AG08396 (cell line): ENCODE measurements at places on chromosomes 5 and 9.

DNA sequence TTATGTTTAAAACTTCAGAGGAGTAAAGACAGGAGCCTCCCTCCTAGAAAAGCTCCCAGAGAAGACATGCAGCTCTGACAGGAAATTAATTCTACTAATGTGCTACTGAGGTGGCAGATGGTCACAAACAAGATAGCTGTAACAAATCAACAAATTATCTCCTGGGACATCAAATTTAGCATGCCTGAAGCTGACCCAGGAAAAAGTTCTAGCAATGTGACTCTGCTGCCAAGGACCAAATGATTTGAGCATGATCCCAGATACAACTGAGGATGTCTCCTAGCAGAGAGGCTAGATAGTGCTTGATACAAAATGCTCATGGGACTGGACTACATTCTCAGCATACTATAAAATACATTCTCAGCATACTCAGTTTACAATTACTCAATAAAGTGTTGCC is 413.5 kb upstream of the SMC2 start:
- no peak for DNase-seq

- no peak for DNase-seq
Measured at GRCh38 chr9:92035146-92035545, 80.1 kb downstream of the SPTLC1 start.

DNA sequence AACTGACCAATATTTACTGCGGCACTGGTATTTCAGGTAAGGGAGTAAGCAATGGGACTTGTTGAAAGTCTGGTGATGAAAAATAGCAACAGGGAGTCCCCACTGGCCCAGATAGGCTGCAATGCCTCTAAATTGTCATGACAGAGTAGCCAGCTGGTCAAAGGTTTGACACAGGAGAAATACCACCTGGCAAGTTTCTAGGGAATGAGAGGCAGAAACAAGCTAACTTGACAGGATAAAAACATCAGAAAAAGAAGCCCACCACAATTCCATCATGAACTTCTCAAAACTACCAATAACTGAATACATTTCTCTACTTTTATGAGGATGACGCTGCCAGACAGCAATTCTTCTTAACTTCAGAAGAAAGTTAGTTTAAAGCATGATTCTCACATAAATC is 99.8 kb downstream of the STRBP start:
- no peak for DNase-seq

- DNase-seq: no peak
Measured at GRCh38 chr5:180832638-180833068, 28.4 kb downstream of the ZFP62 start.

DNA sequence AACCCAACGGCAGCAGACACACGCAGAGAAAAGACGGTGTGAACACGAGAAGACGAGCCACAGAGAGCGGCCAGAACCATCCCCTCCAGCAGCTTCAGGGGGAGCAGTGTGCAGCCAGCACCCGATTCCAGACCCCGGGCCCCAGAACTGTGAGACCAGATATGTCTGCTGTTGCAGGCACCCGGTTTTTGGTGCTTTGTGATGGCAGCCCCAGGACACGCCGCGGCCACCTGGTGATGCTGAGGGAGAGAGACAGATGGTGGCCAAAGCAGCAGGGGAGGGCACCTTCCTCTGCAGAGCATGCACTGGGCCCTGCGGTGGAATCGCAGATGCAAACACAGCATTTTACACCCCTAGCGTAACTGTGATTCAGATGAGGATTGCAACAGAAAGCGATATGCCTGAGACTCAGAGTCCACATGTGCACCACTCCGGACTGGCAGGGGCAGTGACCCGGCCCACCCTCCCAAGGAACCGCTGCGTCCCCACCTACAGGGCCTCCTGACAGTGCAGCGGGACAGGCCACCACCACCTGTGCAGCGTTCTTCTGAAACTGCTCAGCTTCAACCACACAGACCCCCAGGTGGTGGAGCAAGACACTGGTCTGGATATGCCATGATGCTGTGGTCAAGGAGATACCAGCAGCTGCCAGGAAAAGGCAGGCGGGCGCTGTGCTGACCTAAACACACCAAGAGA is 24.0 kb downstream of the ZDHHC11B start:
- DNase-seq: no peak

DNA sequence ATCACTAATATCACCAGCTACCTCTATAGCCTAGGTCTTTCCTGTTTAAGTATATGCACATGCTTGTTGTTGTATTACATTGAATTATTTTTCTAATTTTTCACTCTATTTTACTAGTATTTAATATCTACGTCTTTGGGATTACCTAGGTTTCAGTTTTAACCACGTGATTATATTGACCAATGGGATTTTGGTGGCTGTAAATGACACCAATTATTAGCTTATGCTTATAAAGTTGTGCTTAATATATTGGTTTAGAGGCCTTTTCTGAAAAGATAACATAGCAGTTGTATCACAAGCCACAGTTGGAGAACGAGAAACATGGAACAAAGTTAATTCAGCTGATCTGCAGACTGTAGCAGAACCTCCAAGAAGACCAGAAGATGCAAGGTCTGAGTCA is 104.8 kb upstream of the PRDM9 start:
- no peak for DNase-seq

- DNase-seq: peak; percentile 16
Measured at GRCh38 chr5:39523821-39524220, 99.0 kb upstream of the DAB2 start.

DNA sequence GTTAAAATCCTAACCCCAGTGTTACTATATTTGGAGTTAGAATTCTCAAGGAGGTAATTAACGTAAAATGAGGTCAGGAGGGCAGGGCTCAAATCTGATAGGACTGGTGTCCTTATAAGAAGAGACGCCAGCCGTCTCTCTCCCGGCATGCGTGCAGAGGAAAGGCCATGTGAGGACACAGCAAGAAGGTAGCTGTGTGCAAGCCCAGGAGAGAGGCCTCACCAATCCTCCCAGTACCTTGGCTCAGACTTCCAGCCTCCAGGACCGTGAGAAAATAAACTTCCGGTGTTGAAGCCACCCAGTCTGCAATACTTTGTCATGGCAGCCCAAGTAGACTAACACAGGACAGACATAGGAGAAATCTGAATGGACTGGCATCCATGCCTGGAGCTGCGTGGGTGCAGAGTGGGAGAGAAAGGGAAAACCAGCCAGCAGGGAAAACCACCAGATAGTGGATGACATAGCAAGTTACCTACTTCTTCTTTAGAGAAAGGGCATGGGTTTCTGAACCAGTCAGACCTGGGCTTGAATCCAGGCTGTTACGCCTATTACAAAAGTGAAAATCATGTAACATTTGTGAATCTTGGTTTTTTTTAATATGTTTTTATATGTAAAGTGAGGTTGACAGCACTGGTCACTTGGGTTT is 89.2 kb downstream of the FSTL4 start:
- no peak for DNase-seq

- DNase-seq: no peak
Measured at GRCh38 chr5:143862271-143862670, 50.3 kb downstream of the HMHB1 start.

DNA sequence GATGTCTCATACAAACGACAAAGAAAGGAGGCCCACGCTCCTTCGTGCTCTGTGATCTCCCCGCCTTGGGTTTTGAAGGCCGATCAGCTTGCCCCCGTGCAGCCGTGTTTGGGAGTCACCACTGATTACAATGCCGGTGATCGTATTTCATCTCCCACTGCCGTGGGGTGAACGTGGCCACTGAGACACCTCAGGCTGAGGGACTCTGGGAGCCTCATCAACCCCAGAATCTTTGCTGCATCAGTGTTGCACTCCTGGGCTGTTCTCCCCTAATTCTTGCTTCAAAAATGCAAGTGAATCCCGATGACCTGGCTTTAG is 194.2 kb downstream of the HSPA4 start:
- no peak for DNase-seq

DNA sequence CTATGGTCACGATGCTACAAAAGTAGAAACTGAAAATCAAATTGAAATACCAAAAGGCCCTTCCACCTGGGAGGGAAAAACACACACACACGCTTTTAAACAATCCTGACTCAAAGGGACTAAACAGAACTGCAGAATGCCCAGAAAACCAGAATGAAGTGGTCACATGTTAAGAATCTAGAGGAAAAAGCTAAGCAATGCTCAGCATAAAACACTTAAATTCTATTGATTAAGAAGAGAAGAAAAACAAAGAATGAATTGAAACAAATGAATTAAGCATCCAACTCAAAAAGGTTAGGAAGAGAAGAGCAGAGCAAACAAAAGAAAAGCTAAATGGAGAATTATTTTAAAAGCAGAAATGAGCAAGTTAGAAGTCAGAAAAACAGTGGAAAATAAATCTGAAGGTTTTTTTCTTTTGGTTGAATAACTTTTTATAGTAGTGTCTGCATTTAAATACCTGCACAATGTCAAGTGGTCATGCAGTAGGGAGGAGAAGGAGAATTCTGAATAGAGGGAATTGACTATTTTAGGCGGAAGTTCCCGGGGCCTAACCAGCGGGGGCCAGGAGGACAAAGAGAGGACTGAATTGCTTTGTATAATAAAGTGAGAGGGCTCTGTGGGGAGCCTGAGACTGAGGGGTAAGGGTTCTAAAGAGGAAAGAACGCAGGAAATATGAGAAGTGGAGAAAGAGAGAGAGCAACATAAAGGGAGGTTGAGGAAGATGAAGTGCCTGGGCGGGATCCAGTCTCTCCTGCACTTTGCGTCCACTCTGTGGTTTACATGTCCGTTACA is 146.8 kb downstream of the ATPSCKMT start:
- DNase-seq: no peak

GRCh38 chr9:126378761-126379160 is 52.1 kb downstream of the MVB12B start:
- DNase-seq: no peak

GRCh38 chr9:136057236-136058081 is 37.6 kb downstream of the NACC2 start:
- DNase-seq: no peak

DNA sequence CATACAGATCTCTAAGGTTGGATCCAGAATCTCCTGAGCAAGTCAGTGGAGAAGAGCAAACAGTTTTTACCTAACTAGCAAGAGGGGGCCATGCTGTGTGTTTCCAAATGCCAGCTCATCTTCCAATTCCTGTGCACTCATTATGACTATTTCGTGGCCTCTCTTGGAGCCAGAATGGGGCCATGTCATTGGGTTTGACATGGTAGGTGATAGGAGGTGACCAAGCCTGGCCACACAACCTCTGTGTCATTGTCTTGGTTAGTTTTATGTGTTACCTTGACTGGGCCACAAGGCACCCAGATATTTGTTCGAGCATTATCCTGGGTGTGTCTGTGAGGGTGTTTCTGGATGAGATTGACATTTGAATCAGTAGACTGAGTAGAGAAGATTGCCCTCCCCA is 206.2 kb downstream of the HSPA4 start:
- no peak for DNase-seq

DNA sequence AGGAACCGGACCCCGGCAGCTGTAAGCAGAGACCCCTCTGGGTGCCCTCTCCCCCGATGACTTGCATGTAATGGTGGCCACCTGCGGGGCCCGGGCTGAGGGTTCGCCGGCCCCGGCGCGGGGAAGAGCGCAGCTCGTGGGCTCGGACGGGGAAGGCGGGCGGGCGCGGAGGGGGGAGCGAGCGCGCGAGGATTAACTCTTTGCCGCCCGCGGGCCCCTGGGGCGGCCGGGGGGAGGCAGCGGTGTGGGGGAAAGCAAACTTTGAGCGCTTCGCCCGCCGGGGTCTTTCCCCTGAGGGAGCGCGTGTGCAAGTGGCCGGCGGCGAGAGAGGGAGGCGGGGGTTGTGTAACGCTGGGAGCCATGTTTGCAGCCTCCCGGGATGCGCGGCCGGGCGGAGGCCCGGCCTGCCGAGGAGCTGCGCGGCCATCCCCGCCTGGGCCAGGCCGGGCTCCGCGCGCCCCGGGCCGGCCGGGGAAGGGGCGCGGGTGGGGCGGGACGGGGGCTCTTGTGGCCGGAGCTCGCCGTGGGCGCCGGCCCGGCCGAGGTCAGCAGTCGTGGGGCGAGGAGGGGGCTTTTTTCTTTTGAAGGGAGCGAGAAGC is 547 bp downstream of the ANP32B start:
- DNase-seq: peak; percentile 67

DNA sequence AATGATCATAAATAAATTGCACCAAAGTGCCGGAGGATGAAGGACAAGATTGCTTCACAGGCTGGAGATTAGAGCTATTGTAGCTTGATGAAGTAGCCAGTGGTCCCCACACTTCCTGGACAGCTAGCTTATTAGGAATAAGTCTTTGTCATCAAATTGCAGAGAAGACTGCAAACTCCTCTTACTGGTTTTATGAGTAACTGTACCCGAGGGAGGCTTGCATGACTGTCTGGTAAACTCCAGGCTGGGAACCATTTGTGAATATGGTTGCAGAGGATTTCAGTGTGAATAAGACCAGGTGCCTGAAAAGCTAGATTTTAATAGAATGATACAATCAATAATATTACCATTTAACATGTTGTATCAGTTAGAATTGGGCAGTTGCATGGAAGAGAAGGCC is 36.5 kb upstream of the SEMA5A start:
- DNase-seq: no peak

DNA sequence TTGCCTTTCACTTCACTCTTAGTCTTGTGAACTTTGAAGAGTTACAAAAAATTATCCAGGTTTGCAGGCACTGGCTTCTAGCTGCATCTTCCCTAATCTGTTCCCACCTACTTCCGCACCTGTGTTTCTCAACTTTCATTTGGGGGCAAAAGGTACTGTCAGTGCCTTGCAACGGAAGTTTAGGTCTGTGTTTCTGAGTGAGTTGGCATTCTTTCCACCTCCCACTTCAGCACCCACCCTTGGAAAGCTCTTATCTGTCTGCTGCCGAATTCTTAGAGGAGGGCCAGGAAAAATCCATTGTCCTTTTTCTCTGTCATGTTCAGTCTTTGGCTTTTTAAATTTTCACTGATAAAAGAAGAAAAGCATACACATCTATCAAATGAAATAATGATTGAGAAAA is 89.7 kb upstream of the RASGRF2 start:
- DNase-seq: no peak

DNA sequence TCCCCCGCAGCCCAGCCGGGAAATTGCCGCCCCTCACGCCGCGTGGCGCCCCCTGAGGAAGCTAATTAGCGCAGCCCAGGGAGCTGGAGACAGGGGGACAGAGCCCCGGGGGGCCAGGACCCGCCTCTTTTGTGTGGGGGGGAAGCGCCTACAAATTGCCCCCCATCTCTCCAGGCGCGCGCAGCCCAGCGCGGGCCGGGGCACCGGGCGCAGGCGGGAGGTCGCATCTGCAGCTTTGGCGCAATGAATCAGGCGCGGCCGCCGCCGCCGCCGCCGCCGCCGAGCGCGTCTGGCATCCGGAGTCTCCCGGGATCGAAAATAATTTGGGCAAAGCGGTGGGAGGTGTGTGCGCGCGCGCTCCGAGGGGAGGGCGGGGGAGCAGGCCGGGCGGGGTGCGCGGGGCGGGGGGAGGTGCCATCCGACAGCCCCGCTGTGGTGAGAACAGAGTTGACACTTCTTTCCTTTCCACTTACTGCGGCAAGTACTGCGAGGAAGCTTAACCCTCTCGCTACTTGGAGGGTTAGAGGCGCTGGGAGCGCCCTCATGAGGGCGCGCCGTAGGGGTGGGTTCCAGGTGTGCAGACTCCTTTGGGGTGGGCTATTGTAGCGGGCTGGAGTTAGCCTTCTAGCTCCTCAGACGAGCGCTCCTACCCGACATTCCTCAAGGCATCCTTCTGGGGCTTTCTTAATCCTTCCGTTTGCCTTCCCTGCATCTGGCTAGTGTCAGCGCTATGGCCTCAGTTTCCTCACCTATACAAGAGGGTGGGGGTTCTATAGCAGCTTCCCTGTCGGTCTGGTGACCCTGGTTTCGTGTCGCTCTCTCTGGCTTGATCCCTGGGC is 63.1 kb downstream of the CXXC5 start:
- DNase-seq: peak; percentile 74
